ENCODE measurements at places on chromosomes 5 and 9. TPM values are rescaled to one million over a fixed set of nuclear protein-coding genes. Genes with fewer than 3 reads are reported as not detected.

Gene PCDHGB2
- total RNA-seq: 1.0 TPM

Gene TAL2
- total RNA-seq: not detected

Gene SH3RF2
- total RNA-seq: 0.33 TPM

Gene PTGES2
- 53.6 TPM for total RNA-seq

Gene CDK9
- total RNA-seq: 54.9 TPM

Gene ATOSB
- 39.7 TPM for total RNA-seq

Gene ELAVL2
- total RNA-seq: 0.36 TPM

Gene GPR151
- not detected for total RNA-seq

Gene SPINK5
- 2.0 TPM for total RNA-seq

Gene PTPN3
- total RNA-seq: 7.2 TPM

Gene UGCG
- 30.9 TPM for total RNA-seq

Gene PCDHGB1
- total RNA-seq: 2.7 TPM

Gene DND1
- 1.3 TPM for total RNA-seq

Gene SPARC
- total RNA-seq: 24,474 TPM

Gene CTNND2
- 2.1 TPM for total RNA-seq

Gene PALM2AKAP2
- 46.3 TPM for total RNA-seq

Gene FAM221B
- total RNA-seq: not detected

Gene PCDHGB7
- 5.4 TPM for total RNA-seq

Gene PTGES
- total RNA-seq: 3.3 TPM

Gene LCN1
- total RNA-seq: 0.60 TPM

Gene ACSL6
- not detected for total RNA-seq

Gene SLC34A1
- not detected for total RNA-seq

Gene PTPRD
- 5.7 TPM for total RNA-seq

Gene TMED9
- total RNA-seq: 299 TPM

Data from chondrocyte (in vitro differentiated cells).